Natural killer cell treated with Interleukin-12 subunit alpha and Interleukin-12 subunit beta and Interleukin-15 and Interleukin-18, amount 100 ng/mL, for 72 hours (primary cell): ENCODE measurements at places on chromosomes 11 and 22. TPM values are rescaled to one million over a fixed set of nuclear protein-coding genes. Genes with fewer than 3 reads are reported as not detected.

- DNase-seq, result no peak
These were observed 13.2 kb upstream of the TMPRSS6 start for GRCh38 chr22:37122598-37123180.

GRCh38 chr22:44460691-44461375 lies 37.2 kb downstream of the RTL6 start:
- DNase-seq, result no peak

The PRODH gene
- total RNA-seq, result not detected

DNA sequence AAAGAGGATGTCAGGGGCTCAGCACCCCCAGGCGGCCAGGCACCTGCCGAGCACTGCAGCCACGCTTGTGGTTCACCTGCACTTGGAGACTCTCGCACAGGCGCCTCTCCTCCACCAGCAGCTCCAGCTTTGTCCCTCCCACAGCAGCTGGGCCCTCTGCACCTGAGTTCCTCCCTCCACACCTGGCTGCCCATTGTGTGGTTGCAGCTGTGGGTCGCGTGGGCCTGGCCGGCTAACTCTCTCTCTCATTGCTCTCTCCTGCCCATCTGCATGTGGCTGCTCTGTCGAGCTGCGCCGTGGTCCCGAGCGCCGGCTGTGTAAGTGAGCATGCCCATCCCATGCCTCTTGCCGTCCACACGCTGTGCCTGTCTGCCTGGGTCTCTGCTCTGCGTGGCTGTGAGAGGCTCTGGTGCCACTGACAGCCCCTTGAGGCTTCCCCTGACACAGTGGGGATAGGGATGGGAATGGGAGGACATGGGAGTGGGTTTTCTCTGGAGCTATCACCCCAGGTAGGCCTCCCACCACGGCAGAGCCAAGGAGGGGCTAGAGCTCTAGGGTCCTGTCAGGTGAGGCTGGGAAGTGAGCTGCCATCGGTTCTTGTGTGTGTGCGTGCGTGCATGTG lies 8.5 kb upstream of the ACR start:
- peak; percentile 56 for DNase-seq

The SLC17A6 gene
- not detected for total RNA-seq

DNA sequence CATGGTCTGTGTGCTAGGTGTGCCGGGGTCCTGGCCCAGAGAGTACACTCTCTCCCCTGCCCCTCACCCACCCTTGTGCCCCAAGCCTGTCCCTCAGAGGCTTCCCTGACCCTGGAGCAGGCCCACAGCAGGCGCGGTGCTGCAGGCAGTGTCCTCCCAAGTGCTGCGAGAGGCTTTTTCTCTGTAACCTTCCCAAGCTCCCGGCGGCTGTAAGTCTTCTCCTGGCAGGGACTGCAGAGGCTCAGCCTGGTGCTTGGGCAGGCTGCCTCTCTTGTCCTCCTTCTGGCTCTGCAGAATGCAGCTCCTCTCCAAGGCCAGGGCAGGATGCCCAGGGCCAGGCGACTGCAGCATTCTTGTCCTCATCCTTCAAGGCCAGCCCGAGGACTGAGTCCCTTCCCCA lies 15.9 kb downstream of the RFPL1 start:
- DNase-seq, result no peak

- DNase-seq, result peak; percentile 66
These were observed 64.1 kb downstream of the ME3 start for GRCh38 chr11:86608251-86608799.

DNA sequence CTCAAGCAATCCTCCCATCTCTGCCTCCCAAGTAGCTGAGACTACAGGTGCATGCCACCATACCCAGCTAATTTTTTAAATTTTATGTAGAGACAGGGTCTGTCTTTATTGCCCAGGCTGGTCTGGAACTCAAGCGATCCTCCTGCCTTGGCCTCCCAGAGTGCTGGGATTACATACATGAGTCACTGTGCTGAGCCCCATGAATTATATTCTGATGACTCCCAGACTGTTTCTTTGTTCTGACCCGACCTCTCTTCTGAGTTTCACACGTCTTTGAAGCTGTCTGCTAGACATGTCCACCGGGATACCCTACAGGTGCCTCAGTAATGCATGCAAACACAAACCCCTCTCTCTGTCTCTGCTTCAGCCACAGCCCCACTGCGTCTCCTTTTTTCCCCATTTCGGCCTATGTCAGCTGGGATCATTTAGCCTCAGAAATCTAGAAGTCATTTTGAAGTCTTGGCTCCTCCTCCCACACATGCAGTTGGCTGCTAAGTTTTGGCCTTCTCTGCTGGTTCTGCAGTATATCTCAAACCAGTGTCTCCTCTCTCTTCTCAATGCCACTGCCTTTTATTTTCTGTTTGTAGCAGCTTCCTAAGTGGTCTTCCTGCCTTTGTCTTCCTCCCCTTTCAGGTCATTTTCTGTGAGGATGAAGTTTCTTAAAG lies 4.8 kb downstream of the VPS26B start:
- DNase-seq, result no peak

DNA sequence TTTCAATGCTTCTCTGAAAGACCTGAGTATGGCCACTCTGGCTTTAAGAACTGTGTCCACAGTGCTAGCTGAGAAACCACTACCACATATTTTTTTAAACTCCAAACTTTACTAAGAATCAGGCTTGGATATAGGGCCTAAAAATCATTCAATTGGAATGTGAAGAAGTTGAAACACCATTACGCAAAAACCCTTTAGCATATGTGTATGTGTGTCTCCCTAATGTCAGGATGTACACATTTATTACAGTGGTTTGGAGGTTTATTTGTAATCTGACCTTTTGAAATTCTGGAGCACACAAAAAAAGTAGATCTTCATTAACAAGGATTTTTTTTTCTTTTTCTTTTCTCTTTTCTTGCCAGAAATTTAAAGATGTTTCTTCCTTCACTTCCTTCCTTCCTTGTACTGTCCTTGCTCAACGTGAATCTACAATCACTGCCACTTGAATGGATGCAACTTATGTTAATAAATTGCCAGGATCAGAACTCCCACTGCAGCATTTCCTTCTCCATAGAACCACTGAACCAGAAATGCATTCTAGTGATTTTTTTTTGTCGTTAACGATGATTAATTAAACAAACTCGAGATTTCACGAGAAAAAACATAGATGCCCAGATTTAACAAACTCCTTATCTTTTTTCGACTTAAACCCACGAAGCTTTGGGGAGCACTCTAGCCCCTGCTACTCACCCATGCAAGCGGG lies 3.1 kb upstream of the ADM start:
- no peak for DNase-seq

The PEX26 gene
- 44.6 TPM for total RNA-seq

GRCh38 chr22:19645391-19645790 lies 68.9 kb upstream of the SEPTIN5 start:
- no peak for DNase-seq

- no peak for DNase-seq
These were observed 27.1 kb upstream of the APOA1 start for GRCh38 chr11:116864531-116864930.

The GNAZ gene
- total RNA-seq, result 2.6 TPM

DNA sequence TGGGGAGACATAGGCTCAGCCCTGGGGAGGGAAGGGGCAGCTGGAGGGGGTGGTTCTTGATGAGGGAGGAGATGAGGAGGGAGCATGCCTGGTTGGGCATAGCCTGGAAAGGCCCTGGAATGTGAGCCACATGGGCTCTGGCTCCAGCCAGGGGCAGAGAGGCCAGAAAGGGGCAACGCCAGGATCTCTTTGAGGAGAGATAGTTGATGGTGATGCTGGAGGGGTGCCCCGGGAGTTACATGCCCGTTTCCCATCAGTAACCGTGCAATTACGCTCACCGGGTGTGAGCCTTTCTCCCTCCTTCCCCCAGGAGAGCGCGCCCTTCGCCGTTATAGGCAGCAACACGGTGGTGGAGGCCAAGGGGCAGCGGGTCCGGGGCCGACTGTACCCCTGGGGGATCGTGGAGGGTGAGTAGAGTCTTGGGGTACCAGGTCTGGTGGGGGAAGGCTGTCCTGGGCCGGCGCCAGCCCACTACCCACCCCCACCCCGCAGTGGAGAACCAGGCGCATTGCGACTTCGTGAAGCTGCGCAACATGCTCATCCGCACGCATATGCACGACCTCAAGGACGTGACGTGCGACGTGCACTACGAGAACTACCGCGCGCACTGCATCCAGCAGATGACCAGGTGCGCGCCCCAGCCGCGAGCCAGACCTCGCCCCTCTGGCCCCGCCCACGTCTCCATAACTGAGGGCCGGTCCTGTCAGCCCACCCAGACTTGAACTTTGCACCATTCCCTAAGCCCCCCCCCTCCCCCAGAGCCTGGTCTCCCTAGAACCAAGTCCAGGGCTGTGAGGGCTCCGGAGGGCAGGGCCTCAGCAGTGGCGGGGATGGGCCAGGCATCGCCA lies 1.8 kb upstream of the GP1BB start:
- no peak for DNase-seq

GRCh38 chr11:64553554-64554201 lies 37.3 kb upstream of the SLC22A12 start:
- peak; percentile 62 for DNase-seq

- DNase-seq, result no peak
These were observed 29.3 kb downstream of the LMO1 start for GRCh38 chr11:8234425-8234821.

The CTSW gene
- total RNA-seq, result 124 TPM

GRCh38 chr11:128757235-128757711 lies 63.4 kb downstream of the FLI1 start:
- DNase-seq, result peak; percentile 81

DNA sequence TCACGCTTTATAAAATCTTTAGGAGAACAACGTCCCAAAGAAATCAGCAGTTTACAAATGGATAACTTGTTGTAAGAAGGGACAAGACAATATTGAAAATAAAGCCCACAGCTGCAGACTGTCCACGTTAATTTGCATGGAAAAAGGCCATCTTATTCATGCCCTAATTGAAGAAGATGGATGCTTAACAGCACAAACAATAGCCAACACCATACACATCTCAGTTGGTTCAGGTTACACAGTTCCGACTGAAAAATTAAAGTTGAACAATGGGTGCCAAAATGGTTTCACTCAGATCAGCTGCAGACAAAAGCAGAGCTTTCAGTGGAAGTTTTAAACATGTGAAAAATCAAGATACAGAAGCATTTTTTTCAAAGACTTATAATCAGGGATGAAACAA lies 314.2 kb downstream of the RAB38 start:
- no peak for DNase-seq

The MLC1 gene
- total RNA-seq, result 14.8 TPM

DNA sequence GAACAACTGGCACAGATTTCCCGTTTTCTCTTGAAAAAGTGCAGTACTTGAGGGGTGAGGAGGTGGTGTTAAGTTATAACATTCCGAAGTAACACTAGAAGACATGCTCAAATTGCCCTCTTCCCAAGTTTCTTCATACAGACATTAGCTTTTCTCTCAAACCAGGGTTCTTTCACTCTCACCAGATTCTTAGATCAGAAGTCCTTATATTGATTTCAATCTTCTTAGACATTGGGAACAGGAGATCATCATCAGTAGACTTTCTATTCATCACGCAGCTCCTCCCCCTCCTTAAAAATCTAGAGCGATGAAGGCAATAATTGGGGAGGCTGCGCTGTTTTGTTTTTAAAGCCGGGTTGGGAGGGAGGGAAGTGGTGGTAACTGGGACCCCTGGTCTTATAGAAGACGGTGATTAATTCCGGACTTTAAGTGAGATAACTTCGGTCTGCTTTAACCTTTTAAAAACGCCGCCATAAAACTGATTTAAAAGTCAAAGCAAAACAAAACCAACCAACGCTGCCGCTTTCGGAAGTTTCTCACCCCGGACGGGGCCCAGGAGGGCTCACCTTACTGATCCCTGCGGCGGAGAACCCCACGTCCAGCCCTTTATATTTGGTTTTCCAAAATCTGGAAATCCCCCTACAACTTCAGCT lies 665 bp downstream of the USP28 start:
- no peak for DNase-seq

GRCh38 chr11:75565221-75565814 lies 3.3 kb downstream of the SERPINH1 start:
- no peak for DNase-seq
